ENCODE measurements at places on chromosomes 13 and 19. TPM values are rescaled to one million over a fixed set of nuclear protein-coding genes. Genes with fewer than 3 reads are reported as not detected.

Gene CGB5
- not detected for total RNA-seq

Gene LAIR1
- 0.33 TPM for total RNA-seq

Gene CAPN12
- total RNA-seq: 3.0 TPM

Gene TNNT1
- total RNA-seq: 33.8 TPM

Gene PCCA
- 45.8 TPM for total RNA-seq

Gene KIRREL2
- 0.55 TPM for total RNA-seq

Gene DMKN
- total RNA-seq: 182 TPM

Gene PEAK3
- total RNA-seq: not detected

Gene KLK10
- total RNA-seq: 0.14 TPM

Gene KLC3
- 1.8 TPM for total RNA-seq

Gene PSPN
- 1.7 TPM for total RNA-seq
